GM23248 (cell line): ENCODE measurements at places on chromosomes 11 and 22. TPM values are rescaled to one million over a fixed set of nuclear protein-coding genes. Genes with fewer than 3 reads are reported as not detected.

DNA sequence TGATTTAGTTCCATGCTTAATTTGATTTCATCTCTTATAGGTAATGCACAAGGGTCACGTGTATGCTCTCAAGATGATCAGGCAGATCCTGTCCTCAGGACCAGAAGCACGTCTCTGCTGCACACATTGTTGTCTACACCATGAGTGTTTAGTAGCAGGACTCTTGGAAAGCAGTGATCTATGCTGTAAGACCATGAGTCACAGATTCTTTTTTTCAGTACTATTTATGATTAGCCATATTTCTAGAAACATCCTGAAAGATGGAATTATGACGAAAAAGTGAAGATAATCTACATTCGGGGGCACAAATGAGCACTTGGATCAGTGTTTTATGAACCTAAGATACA, 29.6 kb downstream of the ZBED4 start:
- no peaks in the 10 kb centered on the region for H3K4me1 ChIP-seq
- DNase-seq: peak; percentile 43
- H3K27ac ChIP-seq: no peak overlapping the region

DNA sequence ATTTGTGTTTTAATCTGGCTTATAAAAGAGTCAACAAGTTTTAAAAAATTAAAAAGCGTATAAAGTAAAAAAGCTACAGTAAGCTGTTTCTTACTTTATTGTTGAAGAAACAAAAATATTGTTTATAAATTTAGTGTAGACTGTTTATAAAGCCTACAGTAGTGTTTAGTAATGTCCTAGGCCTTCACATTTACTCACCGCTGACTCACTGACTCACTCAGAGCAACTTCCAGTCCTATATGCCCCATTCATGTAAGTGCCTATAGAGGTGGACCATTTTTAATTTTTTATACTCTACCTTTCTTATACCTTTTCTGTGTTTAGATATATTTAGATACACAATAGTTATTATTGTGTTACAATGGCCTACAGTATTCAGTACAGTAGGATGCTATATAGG, 12.2 kb downstream of the MPPED2 start:
- DNase-seq: no peak
- H3K4me1 ChIP-seq: no peaks in the 10 kb centered on the region
- no peak overlapping the region for H3K4me3 ChIP-seq

- H3K4me1 ChIP-seq: no peaks in the 10 kb centered on the region
- H3K27ac ChIP-seq: no peak overlapping the region
- DNase-seq: no peak
- no peaks in the 10 kb centered on the region for H3K27me3 ChIP-seq
- H3K4me3 ChIP-seq: no peak overlapping the region
- H3K36me3 ChIP-seq: peaks cover 58% of the 10 kb centered on the region
These were observed 44.5 kb downstream of the RAB6A start for GRCh38 chr11:73716153-73717056.

DNA sequence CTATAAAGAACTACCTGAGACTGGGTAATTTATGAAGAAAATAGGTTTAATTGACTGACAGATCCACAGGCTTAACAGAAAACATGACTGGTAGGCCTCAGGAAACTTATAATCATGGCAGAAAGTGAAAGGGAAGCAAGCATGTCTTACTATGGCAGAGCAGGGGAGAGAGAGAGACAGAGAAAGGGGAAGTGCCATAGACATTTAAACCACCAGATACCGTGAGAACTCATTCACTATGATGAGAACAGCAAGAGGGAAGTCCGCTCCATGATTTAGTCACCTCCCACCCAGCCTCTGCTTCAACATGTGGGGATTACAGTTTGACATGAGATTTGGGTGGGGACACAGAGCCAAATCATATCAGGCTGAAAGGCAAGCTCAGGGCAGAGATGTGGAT, 327.1 kb upstream of the DDI1 start:
- no peak for DNase-seq
- no peaks in the 10 kb centered on the region for H3K27me3 ChIP-seq
- no peaks in the 10 kb centered on the region for H3K36me3 ChIP-seq
- H3K4me3 ChIP-seq: no peak overlapping the region

DNA sequence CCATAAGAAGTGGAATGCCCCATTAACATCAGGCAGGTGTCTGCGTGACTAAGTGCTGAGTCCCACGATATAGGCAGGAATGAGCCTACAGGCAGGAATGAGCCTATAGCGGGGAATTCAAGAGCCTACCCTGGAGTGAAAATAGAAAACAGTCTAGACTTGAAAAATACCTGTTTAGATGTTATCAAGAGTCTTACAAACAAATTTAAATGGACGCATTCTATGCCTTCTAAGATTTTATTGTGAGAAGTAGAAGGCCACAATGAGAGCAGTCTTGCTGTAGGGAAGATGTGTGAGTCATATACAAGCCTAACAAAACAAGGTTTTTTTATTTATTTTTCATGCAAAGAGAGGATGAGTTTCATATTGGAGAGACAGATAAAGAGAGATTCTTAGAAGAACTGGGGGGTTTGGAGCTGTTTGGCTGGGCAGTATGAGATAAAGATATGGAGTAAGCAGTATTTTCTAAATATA, 200.8 kb upstream of the ZC3H12C start:
- no peaks in the 10 kb centered on the region for H3K36me3 ChIP-seq
- H3K4me3 ChIP-seq: no peak overlapping the region
- DNase-seq: no peak
- no peaks in the 10 kb centered on the region for H3K4me1 ChIP-seq

GRCh38 chr22:44671742-44672141, 30.3 kb upstream of the PRR5 start:
- no peak overlapping the region for H3K27ac ChIP-seq
- H3K4me1 ChIP-seq: peaks cover 6% of the 10 kb centered on the region; the same call in 1 of the 2 replicates
- H3K4me3 ChIP-seq: no peak overlapping the region
- H3K27me3 ChIP-seq: no peaks in the 10 kb centered on the region

DNA sequence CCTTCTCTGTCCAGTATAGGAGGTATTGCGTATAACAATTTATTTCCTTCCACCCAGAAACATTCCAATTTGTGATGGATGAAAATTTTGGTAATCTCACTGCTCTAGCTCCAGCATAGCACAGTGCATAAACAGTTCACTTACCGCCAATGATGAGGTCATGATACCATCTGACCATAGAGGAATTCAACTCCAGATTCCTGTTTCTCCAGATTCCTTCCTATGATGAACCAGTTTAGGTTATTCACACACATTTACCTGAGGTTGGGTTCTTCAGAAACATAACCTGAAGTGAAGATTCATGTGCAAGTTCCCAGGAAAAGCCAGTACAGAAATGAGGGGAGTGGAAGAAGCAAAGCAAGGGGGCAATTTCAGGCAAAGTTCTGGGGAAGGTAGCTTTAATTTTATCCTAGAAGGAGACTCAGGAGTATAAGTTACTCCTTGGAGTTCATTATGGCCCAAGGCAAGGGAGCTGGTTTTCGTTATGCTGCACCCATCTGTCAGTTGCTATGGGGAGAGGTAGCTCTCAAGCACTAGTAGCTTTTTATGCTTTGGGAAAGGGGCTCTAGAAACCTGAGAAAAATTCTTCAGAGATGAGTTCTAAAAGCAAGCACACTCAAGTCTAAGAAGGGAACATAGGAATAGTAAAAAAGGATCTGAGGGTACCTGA, 121.6 kb downstream of the CASP12 start:
- H3K27me3 ChIP-seq: no peaks in the 10 kb centered on the region
- no peak overlapping the region for H3K4me3 ChIP-seq
- peaks cover 11% of the 10 kb centered on the region for H3K4me1 ChIP-seq
- H3K27ac ChIP-seq: no peak overlapping the region

- H3K27ac ChIP-seq: no peak overlapping the region
- no peaks in the 10 kb centered on the region for H3K36me3 ChIP-seq
- no peaks in the 10 kb centered on the region for H3K4me1 ChIP-seq
These were observed 160.5 kb upstream of the DDI1 start for GRCh38 chr11:103875855-103876510.

GRCh38 chr11:128720522-128720985, 26.7 kb downstream of the FLI1 start:
- no peak for DNase-seq
- no peaks in the 10 kb centered on the region for H3K27me3 ChIP-seq

DNA sequence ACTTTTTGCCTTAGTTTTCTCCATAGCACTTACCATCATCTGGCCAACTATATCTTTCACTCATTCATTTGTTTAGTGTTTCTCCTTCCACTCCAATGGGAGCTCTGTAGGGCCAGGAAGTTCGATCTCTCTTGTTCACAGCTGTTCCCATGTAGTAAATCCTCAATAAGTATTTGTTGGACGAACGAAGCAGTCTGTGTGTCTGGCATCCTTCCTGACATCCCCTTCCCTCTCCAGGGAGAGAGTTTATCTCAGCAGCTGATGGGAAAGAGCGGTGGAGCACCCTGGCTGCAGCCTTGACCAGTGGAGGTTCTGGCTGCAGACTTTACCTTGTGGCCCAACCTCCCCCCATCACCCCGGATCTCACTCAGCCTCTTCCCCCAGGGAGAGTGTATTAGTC, 141.7 kb downstream of the CHST1 start:
- no peaks in the 10 kb centered on the region for H3K36me3 ChIP-seq
- no peaks in the 10 kb centered on the region for H3K27me3 ChIP-seq

GRCh38 chr11:65586676-65587075, 8.9 kb downstream of the KCNK7 start:
- no peaks in the 10 kb centered on the region for H3K4me1 ChIP-seq
- H3K36me3 ChIP-seq: peaks cover 9% of the 10 kb centered on the region; the same call in 1 of the 2 replicates
- DNase-seq: no peak
- H3K27me3 ChIP-seq: no peaks in the 10 kb centered on the region

FERMT3 gene
- polyA plus RNA-seq: 1.5 and 2.5 TPM in 2 replicates

ART1 gene
- not detected in 2 replicates for polyA plus RNA-seq

TEAD1 gene
- 52.3 and 52.4 TPM in 2 replicates for polyA plus RNA-seq
